ENCODE measurements at places on chromosomes 11 and 22.

DNA sequence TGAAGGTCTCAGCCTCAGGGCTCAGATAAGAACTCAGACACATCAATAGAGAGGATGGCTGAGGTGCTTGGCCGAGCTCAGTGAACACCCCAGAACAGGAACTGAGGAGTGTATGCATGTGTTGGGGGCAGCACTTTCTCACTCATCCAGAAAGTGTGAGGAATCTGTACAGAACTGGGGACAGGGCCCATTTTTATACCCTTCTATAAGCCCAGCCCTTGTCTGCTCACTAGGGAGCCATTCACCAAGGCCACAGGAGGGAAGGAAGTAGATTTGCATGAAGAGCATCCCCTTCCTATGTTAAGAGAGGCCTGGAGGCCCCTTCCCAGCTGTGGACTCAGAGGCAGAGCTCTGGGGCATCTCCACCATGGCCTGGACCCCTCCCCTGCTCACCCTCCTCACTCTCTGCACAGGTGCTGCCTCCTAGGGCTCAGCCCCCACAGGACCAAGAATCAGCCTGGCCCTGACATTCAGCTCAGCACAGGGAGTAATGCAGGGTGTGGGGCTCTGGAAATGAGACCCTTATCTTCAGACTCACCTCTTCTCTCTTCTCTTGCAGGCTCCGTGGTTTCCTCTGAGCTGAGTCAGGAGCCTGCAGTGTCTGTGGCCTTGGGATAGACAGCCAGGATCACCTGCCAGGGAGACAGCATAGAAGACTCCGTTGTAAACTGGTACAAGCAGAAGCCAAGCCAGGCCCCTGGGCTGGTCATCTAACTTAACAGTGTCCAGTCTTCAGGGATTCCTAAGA is 39.9 kb upstream of the GGTLC2 start:
- no peak for DNase-seq

GRCh38 chr11:1717745-1718144 is 20.8 kb downstream of the KRTAP5-6 start:
- no peak for DNase-seq

GRCh38 chr11:94740083-94741021 is 27.8 kb upstream of the AMOTL1 start:
- DNase-seq: no peak

GRCh38 chr11:10164621-10165020 is 129.4 kb downstream of the SBF2 start:
- DNase-seq: no peak

Measured in HL-60 (cell line).